ENCODE measurements at places on chromosomes 2 and 18.

- DNase-seq, result no peak
These were observed 205.4 kb downstream of the HDAC4 start for GRCh38 chr2:239195318-239195871.

GRCh38 chr2:190340369-190340768, 3.0 kb upstream of the INPP1 start:
- DNase-seq, result no peak

GRCh38 chr2:70962885-70963878, 15.2 kb upstream of the ANKRD53 start:
- no peak for DNase-seq

DNA sequence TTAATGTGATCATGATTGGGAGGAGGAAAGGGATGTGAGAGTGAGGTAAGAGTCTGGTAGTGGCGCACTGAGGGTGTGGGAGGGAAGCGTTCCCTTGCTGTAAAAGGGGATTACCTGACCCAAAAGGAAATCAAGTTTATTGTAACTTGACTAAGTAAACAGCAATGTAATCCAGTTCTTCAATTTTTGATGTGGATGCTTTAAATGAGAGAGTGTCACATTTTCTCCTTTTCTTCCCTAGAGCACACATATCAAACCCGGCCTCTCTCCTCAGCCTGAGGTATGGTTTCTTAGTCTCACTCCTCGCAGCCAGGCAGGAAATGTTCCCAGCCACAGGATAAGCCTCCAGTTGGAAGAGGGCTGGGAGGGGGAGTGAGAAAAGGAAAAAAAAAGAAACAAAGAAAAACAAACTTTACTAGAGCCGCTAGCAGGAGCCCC, 688 bp upstream of the ARHGAP28 start:
- no peak for DNase-seq

DNA sequence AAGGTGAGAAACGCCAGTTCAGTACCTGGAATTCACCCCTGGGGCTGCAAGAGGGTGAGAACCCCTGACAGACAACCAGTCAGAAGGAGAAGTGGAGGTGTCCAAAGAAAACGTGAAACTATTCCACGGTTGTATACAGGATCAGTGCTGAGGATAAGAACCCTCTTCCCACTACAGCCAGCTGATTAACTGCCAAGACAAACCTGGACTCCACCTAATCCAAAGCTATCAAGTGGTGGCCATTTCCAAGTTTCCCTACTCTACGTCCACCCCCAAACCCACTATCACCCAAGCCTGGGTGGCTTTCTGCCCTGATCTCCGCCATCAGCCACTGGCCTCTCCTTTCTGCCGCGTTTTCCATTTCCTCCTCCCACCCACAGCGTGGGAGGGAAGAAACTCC, 312.3 kb upstream of the ID2 start:
- no peak for DNase-seq

DNA sequence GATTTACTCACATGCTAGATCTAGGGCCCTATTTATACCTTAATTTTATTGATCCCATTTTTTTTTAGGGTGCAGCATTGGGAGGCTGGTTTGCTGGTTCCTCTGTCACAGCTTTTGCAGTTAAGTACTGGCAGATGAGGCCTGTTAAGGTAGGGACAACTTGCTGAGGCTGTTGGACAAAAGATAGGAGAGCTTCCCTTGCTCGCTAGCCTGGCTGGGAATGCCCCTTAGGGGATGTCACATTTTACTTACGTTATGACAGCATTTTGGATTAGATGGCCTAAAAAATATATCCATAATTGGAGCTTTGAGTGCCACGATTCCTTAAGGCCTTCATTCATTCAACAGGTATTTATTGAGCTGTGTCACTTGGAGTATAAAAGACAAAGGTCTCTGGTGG, 8.2 kb downstream of the LGALSL start:
- no peak for DNase-seq

- no peak for DNase-seq
These were observed 332.4 kb upstream of the KYNU start for GRCh38 chr2:142545036-142545435.

- DNase-seq, result no peak
These were observed 41.9 kb downstream of the CDC42EP3 start for GRCh38 chr2:37629529-37629928.

GRCh38 chr2:67877301-67877700, 185.5 kb downstream of the C1D start:
- DNase-seq, result no peak

- no peak for DNase-seq
These were observed 79.8 kb upstream of the RNF152 start for GRCh38 chr18:61972389-61973264.

Measured in activated CD4-positive, alpha-beta T cell treated with anti-CD3 and anti-CD28 coated beads for 24 hours (primary cell).